ENCODE measurements at places on chromosomes 16 and 17.

DNA sequence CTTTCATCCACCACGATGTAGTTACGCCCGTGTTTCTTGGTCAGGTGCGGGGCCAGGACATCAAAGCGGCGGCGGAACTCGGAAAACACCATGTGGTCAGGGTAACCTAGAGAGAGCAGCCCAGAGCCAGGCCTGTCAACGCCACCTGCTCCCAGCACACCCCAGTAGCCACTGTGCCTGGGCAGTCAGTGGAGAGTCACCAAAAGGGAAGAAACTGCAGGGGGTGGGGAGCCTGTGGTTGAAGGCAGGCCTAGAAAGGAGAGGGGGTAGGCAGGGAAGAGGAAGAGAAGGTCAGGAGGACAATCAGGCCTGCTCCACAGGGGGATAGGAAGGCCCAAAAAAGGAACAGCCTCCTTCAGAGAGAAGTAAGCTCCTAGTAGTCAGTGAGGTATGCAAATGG is 64.1 kb downstream of the PIPOX start:
- no peak for DNase-seq

- no peak for DNase-seq
These were observed 128.4 kb upstream of the GOT2 start for GRCh38 chr16:58862334-58863021.

- no peak for DNase-seq
These were observed 47.4 kb downstream of the KATNIP start for GRCh38 chr16:27597361-27597760.

DNA sequence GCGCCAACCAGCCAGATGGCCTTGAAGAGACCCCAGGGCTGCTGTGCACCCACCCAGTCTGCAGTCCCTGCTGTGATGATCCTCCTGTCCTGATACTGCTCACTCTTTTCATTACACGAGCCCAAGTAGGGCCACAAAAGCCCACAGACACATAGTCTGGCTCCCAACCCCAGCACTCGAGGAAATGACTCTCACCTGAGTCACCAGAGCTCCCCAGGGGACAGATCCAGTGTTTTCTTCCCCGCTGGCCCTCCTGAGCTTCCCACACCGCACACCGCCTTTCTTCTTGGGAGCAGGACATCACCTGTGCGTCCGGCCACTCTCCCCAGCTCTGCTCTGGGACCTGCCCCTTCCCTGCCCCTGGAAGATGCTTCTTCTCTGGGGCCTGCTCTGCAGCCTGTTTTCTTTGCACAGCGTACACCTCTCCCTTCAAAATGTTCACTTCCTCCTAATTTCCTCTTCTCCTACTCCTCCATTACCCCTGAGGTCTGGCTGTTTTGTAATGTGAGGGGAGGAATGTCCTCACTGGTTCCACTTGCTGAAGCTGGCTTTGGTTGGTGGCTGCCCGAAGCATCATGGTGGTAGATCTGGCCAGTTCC is 2.0 kb upstream of the SCN4A start:
- DNase-seq, result no peak

DNA sequence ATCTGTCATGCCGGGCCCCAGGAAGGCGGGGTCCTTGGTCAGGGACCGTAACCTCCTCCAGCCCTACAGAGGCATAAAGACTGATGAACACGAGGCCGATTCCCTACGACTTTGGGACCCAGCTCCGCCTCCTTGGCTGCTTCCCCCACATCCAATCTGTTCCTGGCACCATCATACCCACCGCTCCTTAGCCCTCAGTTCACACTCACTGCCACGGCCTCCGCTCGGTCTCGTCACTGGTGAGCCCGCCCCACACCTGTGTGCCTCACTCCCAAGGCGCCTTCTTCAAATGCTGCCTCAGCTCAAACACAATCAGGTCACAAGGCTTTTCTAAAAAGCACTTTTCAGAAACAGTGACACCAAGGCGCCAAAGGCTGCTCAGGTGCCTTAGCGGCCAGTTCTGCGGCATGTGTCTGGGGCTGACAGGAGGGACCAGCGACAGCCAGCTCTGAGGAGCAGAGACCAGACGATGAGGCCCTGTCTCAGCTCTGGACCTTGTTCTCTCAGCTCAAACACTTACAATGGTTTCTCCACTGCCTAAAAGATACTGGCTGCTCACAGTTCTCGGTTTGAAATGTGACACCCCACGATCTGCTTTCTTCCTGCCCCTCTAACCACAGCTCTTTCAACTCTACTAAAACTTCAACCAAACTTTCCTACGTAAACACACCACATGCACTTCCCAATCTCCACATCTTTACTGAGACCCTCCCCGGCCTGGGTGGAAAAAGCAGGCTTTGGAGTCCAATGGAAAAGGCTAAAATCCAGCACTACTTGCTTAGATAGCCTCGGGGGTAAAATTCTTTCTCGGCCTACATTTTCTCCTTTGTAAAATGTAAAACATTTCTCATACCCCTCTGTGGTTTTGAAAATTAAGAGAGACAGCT is 33.2 kb downstream of the CYB5D2 start:
- DNase-seq, result no peak

DNA sequence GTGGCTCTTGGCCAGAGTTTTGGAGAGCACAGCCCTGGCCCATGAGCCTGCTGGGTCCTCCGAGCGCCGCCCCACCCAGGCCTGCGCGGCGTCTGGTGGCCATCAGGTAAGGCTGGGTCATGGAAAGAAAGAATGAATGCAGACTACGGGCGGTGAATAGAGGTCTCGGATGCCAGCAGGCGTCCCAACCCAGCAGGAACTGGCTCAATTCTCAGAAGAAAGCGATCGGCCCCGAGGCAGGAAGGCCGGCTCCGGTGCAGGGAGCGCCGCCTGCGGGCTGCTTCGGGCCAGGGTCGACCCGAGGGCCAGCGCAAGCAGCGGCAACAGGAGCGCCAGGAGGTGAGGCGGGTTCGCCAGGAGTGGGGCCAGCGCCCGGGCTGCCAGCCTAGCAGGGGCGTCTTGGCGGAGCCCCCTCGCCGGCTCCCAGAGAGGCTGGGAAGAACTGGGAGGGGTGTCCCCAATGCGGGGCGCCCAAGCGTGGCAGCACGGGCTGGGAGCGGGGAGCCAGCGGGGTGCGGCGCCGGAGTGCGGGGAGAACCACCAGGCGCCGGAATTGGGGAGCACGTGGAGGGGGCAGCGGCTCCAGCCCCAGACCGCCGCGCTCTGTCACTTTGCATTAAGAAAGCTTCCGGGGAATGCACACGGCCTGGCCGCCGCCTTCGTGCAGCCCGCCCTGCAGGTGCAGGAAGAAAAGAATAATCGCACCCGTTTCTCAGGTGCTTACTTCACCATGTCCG is 7.1 kb upstream of the TMC5 start:
- no peak for DNase-seq

DNA sequence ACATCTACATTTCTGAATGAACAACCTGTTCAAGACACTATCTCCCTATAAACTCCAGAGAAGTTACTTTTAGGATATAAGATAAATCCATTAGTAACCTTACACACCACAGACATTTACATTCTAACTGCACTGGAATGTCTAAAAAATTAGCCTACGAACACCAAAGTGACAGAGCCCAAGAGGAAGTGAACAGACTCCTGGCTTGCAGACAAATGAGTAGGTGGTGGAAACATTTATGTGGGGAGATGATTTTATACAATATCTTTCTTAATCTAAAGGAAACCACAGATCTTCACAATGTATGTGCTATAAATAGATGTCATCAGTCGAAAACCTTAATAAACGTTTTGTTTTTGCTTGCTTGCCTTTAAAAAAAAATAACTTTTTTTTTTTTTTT is 18.8 kb downstream of the ZNF652 start:
- DNase-seq, result no peak

GRCh38 chr17:16976725-16977550 is 5.0 kb upstream of the TNFRSF13B start:
- DNase-seq, result no peak

- DNase-seq, result no peak
These were observed 28.7 kb downstream of the BRIP1 start for GRCh38 chr17:61834610-61835009.

DNA sequence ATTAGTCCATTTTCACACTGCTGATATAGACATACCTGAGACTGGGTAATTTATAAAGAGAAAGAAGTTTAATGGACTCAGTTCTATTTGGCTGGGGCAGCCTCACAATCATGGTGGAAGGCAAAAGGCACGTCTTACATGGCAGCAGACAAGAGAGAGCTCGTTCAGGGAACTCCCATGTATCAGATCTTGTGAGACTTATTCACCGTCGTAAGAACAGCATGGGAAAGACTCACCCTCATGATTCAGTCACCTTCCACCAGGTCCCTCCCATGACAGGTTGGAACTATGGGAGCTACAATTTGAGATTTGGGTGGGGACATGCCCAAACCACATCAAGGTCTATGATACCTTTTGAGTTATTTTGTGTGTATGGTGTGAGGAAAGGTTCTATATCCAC is 66.9 kb downstream of the METRNL start:
- no peak for DNase-seq

- DNase-seq, result no peak
These were observed 102.9 kb downstream of the NLK start for GRCh38 chr17:28145348-28145747.

DNA sequence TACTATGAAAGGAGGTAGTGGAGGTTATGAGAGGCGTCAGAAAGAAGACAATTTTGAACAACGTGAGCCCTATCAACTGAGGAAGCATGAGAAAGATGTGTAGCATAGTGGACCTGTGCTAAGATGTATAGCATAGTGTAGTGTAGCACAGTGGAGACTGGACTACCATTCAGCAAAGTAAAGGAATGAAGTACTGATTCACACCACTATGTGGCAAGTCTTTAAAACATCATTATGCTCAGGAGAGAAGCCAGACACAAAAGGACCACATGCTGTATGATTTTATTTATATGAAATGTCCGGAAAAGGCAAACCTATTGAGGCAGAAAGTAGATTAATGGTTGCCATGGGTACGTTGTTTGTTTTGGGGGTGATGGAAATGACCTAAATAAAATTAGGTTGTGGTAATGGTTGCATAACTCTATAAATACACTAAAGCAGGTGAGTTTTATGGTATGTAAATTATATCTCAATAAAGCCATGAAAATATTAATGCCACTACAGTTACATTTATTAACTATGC is 20.4 kb upstream of the XYLT1 start:
- no peak for DNase-seq

GRCh38 chr17:75785016-75785890 is 647 bp downstream of the UNK start:
- peak; percentile 83 for DNase-seq

DNA sequence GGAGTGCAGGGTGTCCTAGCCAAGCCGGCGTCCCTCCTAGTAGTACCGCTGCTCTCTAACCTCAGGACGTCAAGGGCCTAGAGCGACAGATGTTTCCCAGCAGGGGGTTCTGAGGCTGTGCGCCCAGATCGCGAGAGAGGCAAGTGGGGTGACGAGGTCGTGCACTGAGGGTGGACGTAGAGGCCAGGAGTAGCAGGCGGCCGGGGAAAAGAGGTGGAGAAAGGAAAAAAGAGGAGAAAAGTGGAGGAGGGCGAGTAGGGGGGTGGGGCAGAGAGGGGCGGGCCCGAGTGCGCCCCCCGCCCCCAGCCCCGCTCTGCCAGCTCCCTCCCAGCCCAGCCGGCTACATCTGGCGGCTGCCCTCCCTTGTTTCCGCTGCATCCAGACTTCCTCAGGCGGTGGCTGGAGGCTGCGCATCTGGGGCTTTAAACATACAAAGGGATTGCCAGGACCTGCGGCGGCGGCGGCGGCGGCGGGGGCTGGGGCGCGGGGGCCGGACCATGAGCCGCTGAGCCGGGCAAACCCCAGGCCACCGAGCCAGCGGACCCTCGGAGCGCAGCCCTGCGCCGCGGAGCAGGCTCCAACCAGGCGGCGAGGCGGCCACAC is at the start of gene MMP2:
Gene MMP2 (plus strand): TSS at position 372 of the 603 bp plus-strand sequence. CDS start 282 bp downstream, outside the sequence.
- no peak for DNase-seq

GRCh38 chr17:64216338-64217248 is 46.5 kb downstream of the TEX2 start:
- no peak for DNase-seq

DNA sequence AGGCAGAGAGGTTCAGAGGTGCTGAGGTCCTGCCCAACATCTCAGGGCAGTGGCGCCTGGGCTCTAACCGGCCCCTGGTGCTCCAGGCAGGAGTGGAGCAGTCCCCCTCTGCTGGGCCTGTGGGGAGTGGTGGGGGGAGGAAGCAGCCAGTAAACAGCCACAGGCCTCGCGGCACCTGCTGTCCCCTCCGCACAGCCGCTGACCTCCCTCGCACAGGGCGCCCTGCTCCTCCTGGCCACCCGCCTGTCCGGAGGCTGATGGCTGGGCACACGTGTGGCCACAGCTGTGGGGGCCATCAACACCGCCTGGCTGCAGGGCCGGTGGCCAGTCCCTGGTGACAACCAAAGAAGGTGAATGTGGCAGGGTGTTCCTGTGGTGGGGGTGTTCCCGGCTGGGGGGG is 36.8 kb upstream of the PABPN1L start:
- no peak for DNase-seq
